ENCODE measurements at places on chromosomes 3 and 15.

- DNase-seq, result no peak
Observed at GRCh38 chr3:49399461-49399860, 12.3 kb downstream of the RHOA start.

DNA sequence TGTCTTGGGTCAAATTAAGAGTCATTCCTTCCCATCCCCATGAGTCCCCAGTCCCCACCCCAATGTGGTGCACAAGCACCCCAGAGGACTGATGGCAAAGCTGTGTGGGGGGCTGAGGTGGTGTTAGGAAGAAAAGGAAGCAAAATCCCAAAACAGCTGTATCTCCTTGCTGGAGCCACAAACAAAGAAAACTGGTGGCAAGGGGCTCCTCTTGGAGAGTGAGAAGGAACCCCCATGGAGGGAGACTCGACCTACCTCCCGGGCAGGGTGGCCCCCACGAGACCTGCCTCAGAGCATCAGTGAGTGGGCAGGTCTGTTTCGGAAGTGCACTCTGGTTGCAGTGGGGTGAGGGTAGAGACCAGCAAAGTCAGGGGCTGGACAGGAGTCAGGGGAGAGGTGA, 29.2 kb downstream of the PRR23E start:
- no peak for DNase-seq

- no peak for DNase-seq
Observed at GRCh38 chr15:41735046-41735445, 39.2 kb upstream of the MAPKBP1 start.

DNA sequence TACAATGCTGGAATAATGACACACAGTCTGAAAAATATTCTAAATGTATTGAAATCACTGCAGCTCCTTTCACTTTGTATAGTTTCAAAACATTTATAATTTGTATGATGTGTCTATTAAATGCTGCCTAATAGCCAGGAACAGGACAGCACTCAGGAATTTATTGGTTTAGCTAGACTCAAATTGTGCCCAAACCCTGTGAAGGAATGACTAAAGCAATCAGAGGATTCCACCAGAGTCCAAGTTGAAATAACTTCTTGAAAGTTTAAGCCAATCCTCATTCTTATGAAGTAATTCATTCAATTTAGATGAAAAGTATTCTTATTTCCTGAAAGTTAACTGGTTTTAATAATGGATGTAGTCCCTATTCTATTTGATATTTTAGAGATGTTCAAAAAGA, 267.0 kb downstream of the ZMAT3 start:
- DNase-seq, result no peak

DNA sequence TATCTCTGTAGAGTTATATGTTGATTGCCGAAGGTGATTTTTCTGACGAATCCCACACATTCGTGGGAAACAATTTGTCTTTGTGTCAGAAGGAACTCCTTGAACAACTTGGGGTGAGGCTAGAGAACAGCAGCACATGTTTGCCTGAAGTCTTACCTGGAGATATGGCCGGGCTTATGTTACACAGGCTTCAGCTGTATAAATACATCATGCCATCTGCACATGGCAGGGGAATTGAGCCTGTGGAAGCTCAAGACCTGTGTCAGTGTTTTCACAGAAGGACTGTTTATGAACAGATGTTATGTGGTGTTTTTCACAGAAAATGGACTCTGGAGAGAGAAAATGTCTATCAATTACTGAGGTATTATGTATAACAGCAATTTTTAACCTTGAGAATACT, 203.6 kb upstream of the MDFIC2 start:
- no peak for DNase-seq

DNA sequence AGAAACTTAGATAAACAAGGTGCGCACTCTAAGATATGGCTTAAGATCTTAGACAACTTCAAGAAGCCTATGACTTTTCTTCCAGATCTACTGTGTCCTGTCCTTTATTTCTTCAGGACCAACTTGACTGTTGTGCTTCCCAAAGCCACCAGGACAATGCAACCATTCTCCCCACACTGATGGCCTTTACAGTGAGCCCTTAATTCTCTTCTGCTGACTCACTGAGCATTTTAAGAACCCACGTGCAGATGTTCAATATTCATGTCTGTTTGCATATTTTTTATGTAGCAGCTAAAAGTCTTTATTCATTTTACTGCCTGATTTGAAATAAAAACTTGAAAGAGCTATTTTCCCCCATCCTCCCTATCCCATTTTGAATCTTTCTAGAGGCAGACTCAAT, 103.3 kb upstream of the SLC2A2 start:
- DNase-seq, result no peak

All from GM23338 (cell line).